ENCODE measurements at places on chromosomes 2 and 18. TPM values are rescaled to one million over a fixed set of nuclear protein-coding genes. Genes with fewer than 3 reads are reported as not detected.

Gene SERPINB12
- total RNA-seq = 0.68 TPM

Gene OBSL1
- total RNA-seq = 173 TPM

Gene MAPRE2
- total RNA-seq = 22.7 TPM

Gene HOXD10
- total RNA-seq = not detected

Gene TSN
- total RNA-seq = 47.2 TPM

Gene CNGA3
- total RNA-seq = 0.10 TPM

Gene FASTKD2
- 47.9 TPM for total RNA-seq

Gene TXNDC2
- total RNA-seq = 0.10 TPM

Gene PTPN4
- 24.8 TPM for total RNA-seq

Gene KLHL41
- total RNA-seq = 1,869 TPM

Gene MARCO
- not detected for total RNA-seq

Gene PFN4
- total RNA-seq = 1.1 TPM

Gene CAPN14
- total RNA-seq = 0.05 TPM

Gene IL36G
- not detected for total RNA-seq

Gene GKN1
- not detected for total RNA-seq

Gene SNORC
- total RNA-seq = 2.6 TPM

Gene C1D
- 26.8 TPM for total RNA-seq
